ENCODE measurements at places on chromosomes 2 and 18. TPM values are rescaled to one million over a fixed set of nuclear protein-coding genes. Genes with fewer than 3 reads are reported as not detected.

- no peak for DNase-seq
These were observed 102.3 kb upstream of the SMAD7 start for GRCh38 chr18:49052891-49053644.

DNA sequence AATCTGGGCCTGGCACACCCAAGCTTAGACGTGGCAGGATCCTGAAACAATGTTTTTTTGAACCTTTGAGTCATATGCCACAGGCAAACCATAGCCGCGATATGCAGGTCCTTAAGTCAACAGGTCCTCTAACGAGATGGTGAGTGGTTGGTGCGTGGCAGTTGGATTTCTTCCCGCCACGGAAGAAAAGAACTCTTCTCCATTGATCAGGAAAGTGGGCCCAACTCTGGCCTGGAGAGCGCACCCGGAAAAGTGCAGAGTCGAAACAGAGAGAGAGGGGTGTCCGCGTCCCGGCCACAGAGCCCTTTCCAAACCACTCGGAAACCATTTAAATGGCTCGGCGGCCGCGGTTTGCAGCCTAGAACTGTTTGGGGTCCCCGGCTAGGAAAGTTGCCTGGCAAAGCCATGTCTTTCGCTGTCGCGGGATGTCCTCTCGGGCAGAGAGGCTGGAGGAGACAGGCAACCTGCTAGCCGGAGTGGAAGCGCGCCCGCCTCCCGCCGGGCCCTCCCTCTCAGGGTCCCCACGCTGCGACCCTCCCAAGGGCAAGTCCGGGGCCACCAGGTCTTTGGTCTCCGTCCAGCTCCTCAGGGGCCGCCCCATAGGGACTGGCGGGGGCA, 777 bp downstream of the GALNT3 start:
- no peak for DNase-seq

DNA sequence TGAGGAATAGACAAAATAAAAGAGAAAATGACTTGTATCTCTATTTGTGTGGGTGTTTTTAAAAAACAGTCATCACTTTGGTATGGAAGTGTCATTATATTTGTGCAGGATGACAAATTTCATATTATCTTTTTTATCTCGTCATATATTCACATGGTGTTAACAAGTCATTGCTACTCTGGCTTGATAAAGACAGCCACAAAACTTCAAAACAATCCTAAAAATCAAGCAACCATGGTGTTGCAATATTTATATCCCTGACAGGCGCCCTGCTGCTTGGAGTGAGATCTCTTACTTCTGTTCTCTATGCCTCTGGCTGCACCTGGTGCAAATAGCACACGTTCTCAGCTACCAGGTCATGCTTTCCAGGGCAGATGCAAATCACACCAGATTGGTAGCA, 278.0 kb upstream of the EPHA4 start:
- DNase-seq, result no peak

- DNase-seq, result no peak
These were observed 26.9 kb upstream of the ATP9B start for GRCh38 chr18:79042276-79042675.

- DNase-seq, result no peak
These were observed 36.6 kb downstream of the TTC32 start for GRCh38 chr2:19865151-19865550.

- DNase-seq, result peak; percentile 52
These were observed 216.6 kb downstream of the HDAC4 start for GRCh38 chr2:239184179-239184578.

GRCh38 chr18:74166386-74166785, 18.1 kb downstream of the TIMM21 start:
- DNase-seq, result no peak

DNA sequence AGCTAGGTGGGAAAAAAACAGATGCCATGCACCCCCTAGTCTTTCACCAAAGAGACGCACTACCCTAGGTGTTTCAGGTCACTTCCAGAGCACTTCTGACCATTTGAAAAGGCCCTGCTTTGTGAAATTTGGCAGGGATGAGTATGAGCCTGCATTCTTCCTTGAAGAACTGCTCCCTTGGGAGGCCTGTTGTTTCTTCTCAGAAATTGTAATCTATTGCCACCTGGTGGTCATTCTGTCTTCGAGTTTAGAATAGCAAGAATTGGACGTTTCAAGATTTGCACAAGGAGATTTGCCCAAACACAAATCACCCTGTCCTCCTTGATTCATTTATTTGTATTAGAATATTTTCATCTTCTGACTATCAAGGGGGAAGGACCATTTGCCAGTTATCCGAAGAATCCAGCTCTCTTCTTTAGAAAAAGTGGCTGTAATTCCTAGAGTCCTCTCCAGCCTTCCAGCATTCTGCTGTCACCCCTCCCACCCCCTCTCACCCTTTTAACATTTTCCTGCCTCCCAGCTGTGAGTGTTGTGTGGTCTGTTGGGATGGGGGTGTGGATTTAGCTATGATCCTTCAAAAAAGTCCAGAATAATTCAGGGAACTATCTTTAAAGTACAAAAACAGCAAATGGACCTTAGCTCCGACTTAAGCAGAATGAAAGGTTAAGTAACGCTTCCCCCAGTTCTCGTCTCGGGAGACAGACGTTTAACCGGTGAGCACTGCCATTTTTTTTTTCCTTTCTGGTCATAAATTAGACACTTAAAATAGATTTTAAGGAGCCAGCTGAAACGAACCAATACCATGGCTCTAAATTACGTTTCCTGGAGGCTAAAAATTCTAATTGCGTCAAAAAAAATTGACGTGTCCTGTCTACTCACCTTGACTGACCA, 3.7 kb upstream of the GAD1 start:
- DNase-seq, result no peak

- DNase-seq, result no peak
These were observed 55.4 kb downstream of the MAP4K3 start for GRCh38 chr2:39381653-39382052.

GRCh38 chr2:189527041-189527750, 53.4 kb downstream of the SLC40A1 start:
- no peak for DNase-seq

GRCh38 chr2:197777823-197778407, 7.2 kb downstream of the BOLL start:
- no peak for DNase-seq

DNA sequence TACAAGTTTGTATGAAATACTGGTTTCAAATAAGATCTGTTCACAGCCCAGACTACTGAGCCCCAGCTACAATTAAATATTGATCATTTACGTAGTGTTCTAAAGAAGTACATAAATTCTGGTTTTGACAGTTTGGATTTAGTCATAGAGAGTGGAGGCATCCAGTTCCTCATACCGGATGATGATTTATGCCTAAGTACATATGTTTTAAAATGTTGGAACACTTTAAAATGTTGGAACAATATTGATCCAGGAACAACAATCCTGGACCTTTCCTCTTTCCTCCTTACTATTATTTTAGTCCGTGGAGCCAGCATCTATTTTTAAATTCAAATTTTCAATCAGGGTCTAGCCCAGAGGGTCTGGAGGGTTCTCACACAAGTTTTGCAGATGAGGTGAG, 22.8 kb upstream of the TTN start:
- no peak for DNase-seq

DNA sequence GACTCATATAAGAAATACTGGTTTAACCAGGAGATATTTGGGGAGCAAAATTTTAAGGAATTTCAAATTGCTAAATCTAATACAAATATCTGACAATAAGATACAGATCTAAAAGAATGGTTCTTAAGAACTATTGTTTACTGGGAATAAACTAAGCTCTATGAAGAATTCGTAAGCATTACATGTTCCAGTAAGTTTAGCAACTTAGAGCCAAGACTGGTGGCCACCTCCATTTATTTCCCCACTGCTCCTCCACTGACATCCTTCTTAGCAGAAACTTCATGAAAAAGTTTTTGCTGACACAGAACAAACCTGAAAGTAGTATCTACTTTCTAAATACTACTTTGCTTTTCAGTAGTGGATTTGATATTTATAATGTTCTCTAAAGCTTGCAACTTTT, 83.0 kb downstream of the ACSL3 start:
- DNase-seq, result no peak

- no peak for DNase-seq
These were observed 79.3 kb downstream of the SDC1 start for GRCh38 chr2:20145497-20146193.

- DNase-seq, result no peak
These were observed 223.5 kb downstream of the RDH14 start for GRCh38 chr2:18336975-18337374.

- DNase-seq, result no peak
These were observed 81.5 kb downstream of the BCL2 start for GRCh38 chr18:63237881-63238692.

DNA sequence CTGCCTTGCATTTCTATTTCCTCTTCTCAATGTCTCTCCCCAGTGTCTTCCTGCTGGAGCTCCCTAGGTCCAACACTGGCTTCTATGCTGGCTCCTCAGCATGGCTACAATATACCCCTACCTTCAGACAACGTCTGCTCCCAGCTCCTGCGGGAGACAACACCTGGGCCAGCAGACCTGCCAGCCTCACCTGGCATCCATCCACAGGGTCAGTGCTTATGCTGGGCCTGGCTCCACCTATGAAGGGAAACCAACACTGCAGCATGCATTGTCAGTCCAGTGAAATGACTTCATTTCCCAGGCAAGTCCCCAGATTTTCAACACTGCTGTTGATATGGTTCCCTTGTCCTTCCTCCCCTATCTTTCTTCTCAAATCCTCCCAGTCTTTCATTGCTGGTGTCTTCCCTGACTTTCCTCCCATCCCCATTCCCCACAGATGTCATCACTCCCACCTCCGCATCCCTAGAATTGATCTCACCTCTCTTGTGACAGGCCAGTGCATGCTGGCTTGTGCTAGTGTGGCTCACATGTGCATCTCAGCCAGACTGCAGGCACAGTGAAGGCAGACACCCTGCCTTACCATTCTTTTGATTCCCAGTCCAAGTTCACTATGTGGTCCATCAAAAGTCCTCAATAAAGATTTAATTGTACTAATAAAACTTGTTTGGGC, 98.0 kb downstream of the MYO5B start:
- DNase-seq, result no peak

- no peak for DNase-seq
These were observed 8.1 kb downstream of the NEU2 start for GRCh38 chr2:233040571-233040970.

DNA sequence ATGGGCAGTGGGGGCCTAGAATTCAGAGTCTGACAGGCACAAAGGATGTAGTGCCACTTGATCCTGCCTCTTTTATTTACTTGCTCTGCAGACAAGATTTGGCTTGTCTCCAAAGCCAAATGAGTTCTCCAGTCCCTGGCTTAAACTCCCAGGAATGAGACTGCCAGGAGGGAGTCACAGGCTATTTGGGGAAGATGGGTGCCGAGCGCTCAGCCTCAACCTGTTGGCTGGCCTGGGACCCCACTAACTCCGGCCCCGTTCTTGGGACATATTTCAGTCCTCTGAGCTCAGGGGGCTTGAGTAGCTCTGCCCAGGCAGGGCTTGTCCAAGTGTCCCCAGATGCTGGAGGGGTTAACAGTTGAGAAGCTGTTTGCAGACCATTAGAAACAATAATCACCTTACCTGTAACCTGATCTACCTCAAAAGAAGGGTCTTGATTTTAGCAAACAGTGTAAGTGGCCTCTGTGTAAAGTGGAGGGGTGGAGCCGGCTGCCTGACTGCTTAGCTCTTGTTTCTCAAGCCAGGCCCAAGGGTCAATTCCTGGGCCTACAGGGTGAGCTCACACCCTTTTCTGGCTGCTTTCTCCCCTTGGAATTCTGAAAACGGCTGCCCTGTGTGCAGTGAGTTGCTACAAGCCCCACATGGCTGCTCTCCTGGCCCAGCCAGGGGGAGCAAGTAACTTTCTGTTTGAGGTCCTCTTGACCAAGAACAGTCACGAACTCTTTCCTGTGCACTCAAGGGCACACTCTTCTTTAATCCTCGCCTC, 27.1 kb upstream of the FZD5 start:
- no peak for DNase-seq

DNA sequence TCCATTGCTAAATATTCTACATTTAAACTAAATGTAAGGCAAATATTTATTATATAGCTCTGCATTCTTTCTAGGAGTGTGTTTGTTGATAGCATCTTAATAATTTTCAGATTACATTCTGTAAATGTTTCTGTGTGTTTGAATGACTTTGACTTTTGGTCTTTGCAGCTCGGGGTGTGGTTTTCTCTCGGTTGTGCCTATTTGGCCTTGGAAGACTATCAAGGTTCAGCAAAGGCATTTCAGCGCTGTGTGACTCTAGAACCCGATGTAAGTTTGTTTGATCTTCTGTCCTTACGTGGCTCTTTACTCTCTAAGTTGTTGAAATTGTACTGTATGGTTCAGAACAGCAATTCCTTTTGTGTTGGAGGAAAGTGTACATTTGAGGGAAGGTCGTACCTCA, 149.9 kb downstream of the TTC27 start:
- DNase-seq, result no peak

GRCh38 chr18:37714691-37715090, 149.1 kb upstream of the CELF4 start:
- no peak for DNase-seq

DNA sequence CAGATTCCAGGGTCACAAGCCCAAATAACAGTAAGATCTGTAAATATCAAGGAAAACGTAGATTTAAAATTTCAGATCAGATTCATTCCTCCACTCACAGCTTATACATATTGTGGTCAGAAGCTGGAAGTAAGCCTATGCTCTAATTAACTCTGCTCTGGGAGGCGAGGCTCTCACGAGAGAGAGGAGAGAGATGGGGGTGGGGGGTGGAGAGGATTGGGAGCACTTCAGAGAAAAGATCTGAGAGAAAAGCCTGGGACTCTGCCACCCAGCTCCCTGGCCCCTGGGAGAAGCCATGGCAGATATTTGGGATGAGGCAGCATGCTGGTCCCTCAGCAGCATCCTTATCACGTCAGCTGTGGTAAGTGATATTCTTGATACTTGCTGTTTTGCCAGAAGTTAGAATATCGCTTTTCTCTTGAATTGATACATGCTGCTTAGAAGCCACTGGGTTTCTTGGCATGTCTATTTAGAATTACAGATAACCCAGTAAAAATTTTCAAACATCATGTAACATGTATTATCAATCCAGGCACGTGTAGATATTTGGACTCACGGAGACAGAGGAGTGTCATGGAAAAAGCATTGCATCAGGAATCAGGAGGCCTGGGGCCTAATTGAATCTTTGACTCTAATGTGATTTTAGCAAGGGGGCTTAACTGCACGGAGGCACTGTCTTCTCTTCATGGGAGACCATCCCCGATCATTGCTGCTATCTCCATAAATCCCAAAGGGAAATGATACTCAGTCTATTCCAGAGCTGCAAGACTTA, 265.4 kb downstream of the HRH4 start:
- DNase-seq, result no peak

Gene ABCG5
- not detected for total RNA-seq

Gene STAM2
- 26.3 TPM for total RNA-seq

Gene PROM2
- total RNA-seq, result 1.1 TPM

Gene GRHL1
- 2.5 TPM for total RNA-seq

Gene FAM110C
- total RNA-seq, result not detected

Gene PER2
- total RNA-seq, result 8.9 TPM

Gene TOGARAM2
- 3.2 TPM for total RNA-seq

Gene EVX2
- 4.6 TPM for total RNA-seq

Gene ARHGEF4
- total RNA-seq, result 18.5 TPM

Gene IL1RN
- not detected for total RNA-seq

Gene TCF7L1
- 3.1 TPM for total RNA-seq

Gene ZDBF2
- total RNA-seq, result 14.0 TPM

Gene HJURP
- 0.28 TPM for total RNA-seq

Gene CYP27C1
- 0.33 TPM for total RNA-seq

Gene PAIP2B
- total RNA-seq, result 8.0 TPM

Gene OXER1
- 0.83 TPM for total RNA-seq

Gene LIMS3
- 4.1 TPM for total RNA-seq

Measured in sigmoid colon (tissue), 7 donors.